ENCODE measurements at places on chromosomes 16 and 17.

- no peak for DNase-seq
Measured at GRCh38 chr16:1656808-1657617, 21.1 kb upstream of the JPT2 start.

GRCh38 chr17:62884781-62885180 is 76.7 kb upstream of the MARCHF10 start:
- no peak for DNase-seq

- no peak for DNase-seq
Measured at GRCh38 chr16:50781518-50781917, 39.6 kb downstream of the CYLD start.

- DNase-seq, result no peak
Measured at GRCh38 chr17:79115487-79115886, 40.9 kb downstream of the ENGASE start.
